ENCODE measurements at places on chromosomes 3 and 15.
A peak's percentile ranks its signal among the peaks of the same experiment; 100 is the strongest.

- ATAC-seq = no peak
These were observed 8.3 kb upstream of the SUCLG2 start for GRCh38 chr3:67662733-67663132.

- peak; percentile 75 for ATAC-seq
These were observed 10.5 kb upstream of the EIF4A2 start for GRCh38 chr3:186772701-186773417.

- ATAC-seq = no peak
These were observed 62.7 kb upstream of the TFRC start for GRCh38 chr3:196144383-196145105.

DNA sequence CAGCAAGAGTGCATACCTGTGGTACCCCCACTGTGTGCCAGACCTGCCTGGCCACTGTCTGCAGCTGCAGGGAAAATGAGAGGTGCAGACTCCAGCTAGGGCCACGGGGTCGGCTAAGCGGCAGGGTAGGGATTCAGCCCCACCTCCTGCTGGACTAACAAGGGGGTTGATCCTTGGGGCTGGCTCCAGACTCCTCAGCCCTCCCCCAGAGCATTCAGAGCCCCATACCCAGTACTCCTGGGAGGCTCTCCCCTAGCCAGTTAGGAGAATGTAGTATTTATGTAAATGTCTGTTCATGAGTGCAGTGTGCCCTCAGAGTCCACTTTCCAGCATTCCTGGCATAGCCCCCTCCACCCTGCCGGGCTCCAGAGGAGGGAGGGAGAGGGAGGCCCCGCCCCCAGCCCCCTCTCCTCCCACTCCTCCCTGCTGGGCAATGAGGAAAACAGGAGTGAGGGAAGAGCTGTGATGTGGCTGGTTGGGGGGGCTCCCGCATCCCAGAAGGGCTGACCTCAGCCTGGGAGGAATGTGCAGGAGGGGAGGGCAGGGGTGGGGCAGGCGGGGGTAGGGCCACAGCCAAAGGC lies 4.5 kb upstream of the SEMA3B start:
- ATAC-seq = peak; percentile 77

GRCh38 chr15:98177966-98178592 lies 217.6 kb downstream of the ARRDC4 start:
- ATAC-seq = peak; percentile 70

GRCh38 chr15:87746333-87746732 lies 510.2 kb downstream of the NTRK3 start:
- no peak for ATAC-seq

GRCh38 chr3:57738391-57738790 lies 17.7 kb upstream of the SLMAP start:
- no peak for ATAC-seq
